ENCODE measurements at places on chromosomes 12 and 14. TPM values are rescaled to one million over a fixed set of nuclear protein-coding genes. Genes with fewer than 3 reads are reported as not detected.

SLC35F4 gene
- not detected for total RNA-seq

KRAS gene
- total RNA-seq = 18.7 TPM

RGS6 gene
- not detected for total RNA-seq

GYS2 gene
- not detected for total RNA-seq

CAPZA3 gene
- total RNA-seq = not detected

RHEBL1 gene
- 0.30 TPM for total RNA-seq

GALNT8 gene
- total RNA-seq = not detected
